T-cell (primary cell): ENCODE measurements at places on chromosomes 5 and 9. TPM values are rescaled to one million over a fixed set of nuclear protein-coding genes. Genes with fewer than 3 reads are reported as not detected.

DNA sequence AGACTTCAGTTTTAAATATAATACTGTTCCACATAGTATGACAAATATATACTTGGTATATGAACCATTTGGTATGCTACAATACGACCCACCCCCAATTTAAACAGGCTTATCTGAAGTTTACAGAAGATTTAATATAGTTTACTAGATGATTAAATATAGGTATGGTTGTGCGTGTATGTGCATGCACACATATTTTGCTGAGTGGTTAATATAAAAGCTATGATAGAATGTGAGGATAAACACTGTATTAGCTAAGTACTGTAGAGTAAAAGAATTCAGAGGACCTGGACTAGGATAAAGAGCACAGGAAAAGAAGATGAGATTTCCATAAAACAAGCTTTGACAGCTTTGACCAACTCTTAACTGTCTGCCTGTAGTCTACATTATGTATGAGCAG, 356.7 kb downstream of the PDE4D start:
- no peak for DNase-seq

- DNase-seq: no peak
Observed at GRCh38 chr5:176870110-176870591, 29.0 kb downstream of the HK3 start.

DNA sequence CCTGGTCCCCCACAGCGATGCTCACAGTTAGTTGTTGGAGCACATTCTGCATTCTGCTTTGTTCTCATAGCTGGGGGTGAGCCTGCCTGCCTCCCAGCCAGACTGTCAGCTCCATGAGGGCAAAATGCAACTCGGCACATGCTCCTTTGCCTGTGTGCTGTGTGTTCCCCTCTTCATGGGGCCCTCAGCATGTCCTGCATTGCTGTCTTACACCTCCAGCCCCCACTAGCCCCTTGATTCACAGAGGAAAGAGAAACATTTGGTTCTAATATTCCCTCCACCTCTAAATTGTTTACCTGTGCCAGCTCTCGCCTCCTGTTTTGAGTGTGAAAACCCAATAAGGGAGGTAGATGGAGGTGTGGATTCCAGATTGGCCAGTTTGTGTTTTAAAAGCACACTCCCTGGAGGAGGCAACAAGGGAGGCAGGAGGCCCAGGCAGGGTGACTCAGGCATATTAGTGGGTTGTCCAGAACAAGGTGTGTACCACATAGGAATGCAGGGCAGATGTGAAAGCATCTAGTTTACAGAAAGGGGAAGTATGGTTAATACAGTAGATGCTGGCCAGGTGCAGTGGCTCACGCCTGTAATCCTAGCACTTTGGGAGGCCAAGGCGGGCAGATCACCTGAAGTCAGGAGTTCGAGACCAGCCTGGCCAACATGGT, 224.6 kb downstream of the AGTPBP1 start:
- no peak for DNase-seq

- no peak for DNase-seq
Observed at GRCh38 chr5:148725675-148726074, 71.3 kb upstream of the HTR4 start.

DNA sequence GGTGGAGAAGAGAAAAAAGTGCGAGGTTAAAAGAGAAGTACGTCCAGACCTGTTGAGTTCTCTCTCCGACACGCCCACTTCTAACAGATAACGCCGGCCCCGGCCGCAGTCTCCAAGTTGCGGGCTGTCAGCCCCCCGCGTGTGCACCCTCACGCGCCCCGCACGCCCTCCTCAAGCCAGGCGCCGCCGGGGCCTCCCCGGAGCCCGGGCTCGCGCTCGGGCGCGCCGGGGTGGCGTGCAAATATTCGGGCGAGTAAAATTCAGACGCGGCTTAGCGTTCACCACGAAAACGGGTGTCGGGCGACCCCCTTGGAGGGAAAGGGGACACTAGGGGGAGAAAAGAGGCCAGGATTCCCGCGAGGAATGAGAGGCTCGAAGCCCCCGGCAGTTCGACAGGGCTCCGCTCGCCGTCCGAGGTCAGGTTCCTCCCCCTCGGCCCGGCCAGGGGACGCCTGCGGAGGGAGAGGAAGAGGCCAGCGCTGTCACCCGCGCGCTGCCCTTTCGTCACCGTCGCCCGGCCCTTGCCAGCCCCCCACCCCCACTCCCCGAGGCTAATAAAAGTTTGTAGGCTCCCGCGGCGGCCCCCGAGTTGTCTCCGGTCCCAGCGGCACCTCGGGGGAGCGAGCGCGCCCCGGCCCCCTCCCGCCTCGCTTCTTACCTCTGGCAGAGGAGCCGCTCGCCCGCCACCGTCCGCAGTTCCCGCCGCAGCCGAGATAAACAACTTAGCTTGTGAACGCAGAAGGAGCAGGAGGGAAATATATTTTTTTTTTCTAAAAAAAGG, 743 bp downstream of the NR3C1 start:
- DNase-seq: peak; percentile 58

GRCh38 chr5:139664086-139664693, 16.0 kb downstream of the CXXC5 start:
- DNase-seq: no peak

DNA sequence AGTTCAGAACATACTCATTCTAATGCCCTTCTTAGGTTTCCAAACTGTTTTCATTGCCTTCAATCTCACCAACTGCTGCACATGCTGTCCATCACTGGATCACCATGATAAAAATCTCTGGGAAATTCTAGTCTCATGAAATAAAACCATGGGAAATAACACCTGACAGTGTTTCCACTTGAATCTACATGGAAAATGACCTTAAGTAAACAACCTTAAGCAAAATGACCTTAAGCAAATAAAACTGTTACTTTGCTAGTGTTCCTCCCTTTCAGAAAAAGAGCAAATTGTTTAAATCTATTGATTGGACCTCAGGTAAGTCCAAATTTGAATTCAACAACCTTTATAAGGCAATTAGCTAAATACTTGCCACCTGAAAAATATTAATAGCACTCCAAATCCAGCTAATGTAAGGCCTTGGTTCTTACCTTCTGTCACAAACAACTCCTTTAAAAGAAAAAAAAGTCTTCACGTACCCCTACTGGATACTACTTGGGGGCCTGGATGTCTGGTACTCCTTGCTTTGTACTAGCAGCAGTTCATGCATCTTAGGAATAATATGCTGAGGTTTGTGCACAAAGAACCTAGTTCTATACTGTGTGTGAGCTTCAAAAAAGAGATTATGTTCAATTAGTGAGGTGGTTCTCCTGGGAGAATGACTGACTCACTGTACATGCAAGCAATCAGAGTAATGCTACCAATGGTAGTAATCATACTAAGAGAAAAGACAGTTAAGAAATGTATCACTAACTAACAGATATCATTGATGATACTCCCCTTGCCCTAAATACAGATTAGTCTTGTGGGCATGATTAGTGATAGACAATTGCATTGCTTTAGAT, 630.4 kb downstream of the PSAT1 start:
- DNase-seq: no peak

DNA sequence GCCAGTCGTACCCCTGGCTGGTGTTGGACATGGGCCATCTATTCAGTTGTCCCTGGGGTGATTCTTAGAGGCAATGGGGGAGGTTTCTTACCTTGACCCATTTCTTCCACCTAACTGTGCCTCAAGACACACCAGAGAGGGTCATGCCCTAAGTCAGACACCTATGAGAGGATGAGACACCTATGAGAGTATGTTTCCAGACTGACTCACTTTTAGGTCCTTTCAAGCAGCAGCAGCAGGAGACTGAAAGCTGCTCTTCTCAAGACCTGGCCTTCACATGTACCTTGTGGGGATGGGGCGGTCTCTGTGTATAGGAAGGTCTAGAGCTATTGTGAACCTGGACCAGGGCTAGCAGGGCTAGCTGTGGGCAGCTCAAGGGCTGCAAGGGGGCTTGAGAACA, 130.1 kb downstream of the TENT4A start:
- no peak for DNase-seq

Gene ANXA2R
- total RNA-seq: 56.6 TPM

- DNase-seq: no peak
Observed at GRCh38 chr5:167657016-167657415, 634.4 kb upstream of the WWC1 start.

DNA sequence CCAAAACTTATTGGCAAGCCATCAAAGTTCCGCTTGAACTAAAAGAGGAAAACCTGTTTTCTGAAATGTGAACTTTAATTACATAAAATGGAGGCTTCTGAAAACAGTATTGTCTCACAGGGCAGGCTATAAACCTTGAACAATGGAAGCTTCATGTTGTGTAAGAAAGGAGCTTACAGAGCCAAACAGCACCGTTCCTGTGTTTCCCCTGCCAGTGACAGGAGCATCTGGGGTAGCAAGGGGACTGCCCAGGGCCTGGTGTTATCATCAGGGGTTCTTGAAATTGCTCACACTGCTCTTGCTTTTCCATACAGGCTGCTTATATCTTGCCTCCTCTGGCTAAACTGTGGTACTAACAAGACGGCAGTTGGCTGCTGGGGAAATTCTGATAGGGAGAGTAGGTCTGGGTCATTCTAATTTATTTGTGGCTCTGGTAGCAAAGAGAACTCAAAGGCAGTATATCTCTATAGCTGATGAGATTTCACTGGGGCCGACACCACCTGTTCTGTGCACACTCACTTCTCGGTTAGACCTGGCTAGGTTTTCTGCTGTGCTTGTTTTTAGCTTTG, 40.4 kb downstream of the BASP1 start:
- no peak for DNase-seq

Gene CDC20B
- not detected for total RNA-seq

DNA sequence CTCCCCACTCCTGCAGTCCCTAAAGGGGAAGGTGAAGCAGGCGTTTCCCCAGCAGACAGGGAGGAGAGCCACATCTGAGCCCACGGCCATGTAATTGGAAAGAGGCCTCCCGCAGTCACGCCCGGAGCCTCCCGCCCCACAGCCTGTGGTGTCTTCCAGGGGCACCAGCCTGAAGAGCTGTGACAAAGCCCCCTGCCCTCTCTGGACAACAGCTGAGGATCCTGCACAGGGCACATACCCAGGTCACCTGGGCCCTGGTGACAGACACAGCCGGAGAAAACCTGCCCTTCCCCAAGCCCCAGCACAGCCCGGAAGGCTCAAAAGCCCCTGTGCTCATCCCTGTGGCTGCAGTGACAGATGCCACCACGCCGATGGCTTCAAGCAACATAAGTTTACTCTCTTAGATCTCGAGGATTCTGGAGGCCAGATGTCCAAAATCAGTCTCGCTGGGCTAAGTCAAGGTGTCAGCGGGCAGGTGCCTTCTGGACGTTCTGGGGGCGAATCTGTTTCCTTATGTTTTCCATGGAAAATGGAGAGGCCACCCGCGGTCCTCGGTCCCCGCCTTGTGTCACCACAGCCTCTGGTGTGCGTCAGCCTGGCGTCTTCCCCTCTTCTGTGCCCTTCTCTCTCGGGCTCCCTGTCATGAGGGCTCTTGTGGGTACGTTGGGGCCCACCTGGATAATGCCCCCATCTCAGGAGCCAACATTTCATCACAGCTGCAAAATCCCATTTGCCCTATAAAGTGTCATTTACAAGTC, 71.5 kb downstream of the PSMB7 start:
- no peak for DNase-seq

Gene PTPRD
- total RNA-seq: not detected

- DNase-seq: no peak
Observed at GRCh38 chr5:126280846-126281245, 142.4 kb upstream of the GRAMD2B start.

DNA sequence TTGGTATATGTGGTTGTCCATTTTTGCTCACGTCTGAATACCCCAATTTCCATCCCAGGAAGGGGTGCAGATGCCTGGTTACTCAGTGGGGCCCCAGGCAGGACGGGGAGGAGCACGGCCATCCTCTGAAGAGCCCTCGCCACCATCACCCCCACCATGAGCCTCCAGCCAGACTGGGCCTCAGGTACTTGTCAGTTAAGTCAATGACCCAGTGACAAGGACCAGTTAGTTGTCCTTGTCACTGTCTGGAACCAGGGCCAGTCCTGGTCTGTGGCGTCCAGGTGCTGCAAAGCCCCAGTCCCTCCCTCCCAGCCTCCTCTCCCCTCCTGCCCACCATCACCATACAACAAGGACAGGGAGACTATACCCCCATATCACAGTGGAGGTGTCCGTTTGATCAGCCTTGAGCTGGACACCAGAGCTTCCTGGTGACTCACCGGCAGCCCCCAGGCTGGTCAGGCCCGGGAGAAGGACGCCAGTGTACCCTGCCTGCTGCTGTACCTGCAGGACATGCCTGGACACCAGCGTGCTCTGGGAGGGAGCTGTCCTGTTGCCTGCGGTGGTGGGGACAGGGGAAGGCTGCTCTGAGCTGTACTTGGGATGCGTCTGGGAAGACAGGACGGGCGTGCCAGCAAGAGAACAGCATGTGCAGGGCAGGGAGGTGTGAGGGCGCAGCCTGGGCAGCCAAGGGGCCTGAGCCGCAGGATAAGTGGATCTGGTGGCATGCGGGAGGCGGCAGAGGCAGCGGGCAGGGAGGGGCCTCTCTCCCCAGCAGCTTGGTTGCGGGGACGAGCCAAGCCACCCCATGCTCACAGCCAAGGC, 32.6 kb upstream of the TTLL11 start:
- DNase-seq: no peak
